ENCODE measurements at places on chromosomes 7 and 10.
A peak's percentile ranks its signal among the peaks of the same experiment; 100 is the strongest.

GRCh38 chr10:5272065-5272803 lies 75.6 kb downstream of the AKR1C4 start:
- DNase-seq: no peak

DNA sequence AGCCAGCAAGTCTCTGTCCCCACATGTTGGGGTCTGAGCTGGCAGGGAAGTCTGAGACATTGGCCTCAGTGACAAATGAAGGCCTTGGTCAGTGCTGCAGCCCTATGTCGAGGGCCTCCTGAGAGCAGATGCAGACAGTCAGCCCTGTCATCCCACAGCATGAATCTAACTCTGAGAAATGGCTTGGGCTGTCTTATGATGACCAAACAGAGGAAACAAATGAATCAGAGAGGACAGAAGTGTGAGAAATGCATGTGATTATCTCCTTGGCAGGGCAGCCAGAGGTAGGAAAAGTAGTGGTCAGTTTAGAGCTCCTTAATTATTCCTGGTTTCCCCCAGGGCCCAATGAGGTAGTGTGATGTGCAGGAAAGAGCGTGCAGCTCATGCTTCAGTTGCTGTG lies 287.6 kb downstream of the SORCS3 start:
- DNase-seq: no peak

- peak; percentile 35 for DNase-seq
Observed at GRCh38 chr10:22246680-22247391, 29.0 kb upstream of the EBLN1 start.

DNA sequence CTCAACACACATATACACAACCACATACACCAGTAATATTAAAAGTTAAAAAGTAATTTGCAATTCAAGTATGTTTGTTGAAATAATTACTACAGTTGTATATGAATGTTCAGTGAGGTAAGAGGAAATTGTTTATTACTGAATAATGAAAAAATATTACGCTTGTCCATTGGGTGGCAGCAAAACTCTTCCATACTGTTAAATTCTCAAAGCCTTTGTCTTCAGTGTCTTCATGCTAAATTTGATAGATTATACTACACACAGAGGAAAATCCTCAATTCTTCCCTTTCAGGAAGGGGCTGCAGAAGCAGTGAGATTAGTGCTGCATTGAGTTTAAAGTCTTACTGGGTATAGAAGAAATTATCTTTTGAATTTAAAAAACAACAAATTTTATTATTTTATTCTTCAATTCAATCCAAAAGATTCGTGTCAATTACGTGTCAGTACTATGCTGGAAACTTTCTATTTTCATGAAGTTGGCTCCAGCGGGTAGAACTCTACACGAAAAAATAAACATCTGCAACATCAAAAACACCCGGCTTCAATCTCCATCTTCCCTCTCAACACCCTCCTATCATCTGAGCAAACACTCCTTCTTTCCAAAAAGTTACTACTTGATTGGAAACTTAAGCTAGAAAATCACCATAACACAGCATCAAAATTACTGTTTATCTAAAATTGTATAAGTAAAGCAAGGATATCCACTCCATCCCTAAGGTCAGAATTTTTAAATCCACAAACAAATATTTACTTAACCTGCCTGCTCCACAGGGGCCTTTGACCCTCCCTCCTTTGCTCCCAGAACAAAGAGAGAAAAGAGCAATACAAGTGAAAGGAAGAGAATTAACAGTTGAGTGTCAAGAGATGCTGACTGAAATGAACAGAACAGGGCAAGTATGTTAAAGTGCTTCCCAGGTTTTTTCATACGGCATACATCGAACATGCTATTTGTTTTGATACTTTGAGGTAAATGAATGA lies 37.0 kb upstream of the TES start:
- DNase-seq: no peak

GRCh38 chr7:74657692-74658177 lies at the start of gene GTF2I:
TSS of gene GTF2I (plus strand) at chr7:74657718. CDS start at chr7:74689129, 31,411 bp downstream.
- peak; percentile 53 for DNase-seq

DNA sequence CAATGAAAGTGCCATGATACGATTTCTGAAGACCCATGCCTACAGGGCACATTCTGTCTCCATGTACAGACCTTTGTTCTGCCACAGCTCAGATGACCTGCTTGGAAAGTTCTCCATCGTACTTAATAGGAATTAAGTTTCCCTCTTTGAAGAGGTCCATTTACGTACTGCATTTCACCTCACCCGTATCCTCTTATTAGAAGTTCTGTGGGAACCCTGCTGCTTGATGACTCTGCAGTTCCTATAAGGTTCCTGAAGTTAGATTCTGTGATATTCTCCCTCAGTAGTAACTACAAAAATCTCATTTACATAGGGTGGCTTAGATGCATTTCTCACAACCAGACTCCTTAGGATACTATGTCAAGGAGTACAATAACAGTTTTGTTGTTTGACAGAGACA lies 50.9 kb downstream of the MINDY3 start:
- no peak for DNase-seq

- DNase-seq: no peak
Observed at GRCh38 chr7:36526863-36527548, 137.3 kb downstream of the ANLN start.

All from stimulated activated naive CD4-positive, alpha-beta T cell treated with Interleukin-2 at 50 U/mL for 16 hours (primary cell).